ENCODE measurements at places on chromosomes 5 and 9. TPM values are rescaled to one million over a fixed set of nuclear protein-coding genes. Genes with fewer than 3 reads are reported as not detected.

BRINP1 gene
- not detected for total RNA-seq

FOXD4L6 gene
- not detected for total RNA-seq

PSD2 gene
- total RNA-seq = 0.17 TPM

- H3K27me3 ChIP-seq = no peaks in the 10 kb centered on the region
- peak; percentile 48 for DNase-seq
- no peak overlapping the region for H3K4me3 ChIP-seq
- H3K36me3 ChIP-seq = no peaks in the 10 kb centered on the region
- H3K27ac ChIP-seq = no peak overlapping the region
- H3K4me1 ChIP-seq = peaks cover 44% of the 10 kb centered on the region
Observed at GRCh38 chr9:97850746-97851445, 2.1 kb upstream of the FOXE1 start.

DNA sequence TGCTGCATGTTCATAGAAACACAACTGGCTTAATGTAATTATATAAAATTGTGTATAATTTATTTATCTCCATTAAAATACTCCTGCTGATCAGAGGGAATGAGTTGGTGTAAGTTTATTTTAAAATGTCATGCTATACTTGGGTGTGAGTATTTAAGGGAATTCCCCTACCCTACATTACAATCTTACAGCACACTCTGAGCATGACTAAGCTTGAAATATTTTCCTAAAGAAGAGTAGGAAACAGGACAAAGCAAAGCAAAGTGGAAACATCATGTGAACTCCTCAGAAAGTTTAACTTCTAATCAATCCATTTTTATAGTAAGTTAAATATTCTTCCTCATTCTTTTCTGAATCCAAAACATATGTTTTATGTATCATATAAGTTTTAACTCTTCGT, 1271.3 kb downstream of the EFNA5 start:
- no peaks in the 10 kb centered on the region for H3K36me3 ChIP-seq
- no peak overlapping the region for H3K4me3 ChIP-seq
- H3K4me1 ChIP-seq = no peaks in the 10 kb centered on the region
- H3K27me3 ChIP-seq = no peaks in the 10 kb centered on the region

- H3K27me3 ChIP-seq = no peaks in the 10 kb centered on the region
- DNase-seq = no peak
- H3K4me1 ChIP-seq = no peaks in the 10 kb centered on the region
- no peaks in the 10 kb centered on the region for H3K36me3 ChIP-seq
- no peak overlapping the region for H3K4me3 ChIP-seq
- H3K27ac ChIP-seq = no peak overlapping the region
Observed at GRCh38 chr5:58156973-58157701, 302.7 kb downstream of the PLK2 start.

DNA sequence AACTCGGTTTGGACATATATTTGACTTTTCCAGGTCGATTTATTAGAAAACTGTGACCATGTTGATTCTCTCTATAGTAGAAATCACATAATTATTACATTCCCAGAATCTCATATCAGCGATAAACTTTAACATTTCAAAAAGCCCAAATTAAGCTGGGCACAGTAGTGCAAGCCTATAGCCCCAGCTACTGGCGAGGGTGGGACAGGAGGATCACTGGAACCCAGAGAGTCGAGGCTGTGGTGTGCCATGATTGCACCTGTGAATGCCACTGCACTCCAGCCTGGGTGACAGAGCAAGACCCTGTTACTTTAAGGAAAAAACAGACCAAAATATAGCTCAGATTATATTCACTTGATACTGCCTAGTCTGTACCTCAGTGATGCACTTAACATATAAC, 128.9 kb downstream of the CPLANE1 start:
- H3K36me3 ChIP-seq = peaks cover 4% of the 10 kb centered on the region
- H3K27ac ChIP-seq = no peak overlapping the region
- H3K4me3 ChIP-seq = no peak overlapping the region
- H3K4me1 ChIP-seq = no peaks in the 10 kb centered on the region
